Activated effector memory CD4-positive, alpha-beta T cell treated with Interleukin-2 at 50 U/mL for 16 hours (primary cell): ENCODE measurements at places on chromosomes 1 and 21.

GRCh38 chr1:215797859-215798258 lies 230.8 kb downstream of the KCTD3 start:
- DNase-seq = no peak

DNA sequence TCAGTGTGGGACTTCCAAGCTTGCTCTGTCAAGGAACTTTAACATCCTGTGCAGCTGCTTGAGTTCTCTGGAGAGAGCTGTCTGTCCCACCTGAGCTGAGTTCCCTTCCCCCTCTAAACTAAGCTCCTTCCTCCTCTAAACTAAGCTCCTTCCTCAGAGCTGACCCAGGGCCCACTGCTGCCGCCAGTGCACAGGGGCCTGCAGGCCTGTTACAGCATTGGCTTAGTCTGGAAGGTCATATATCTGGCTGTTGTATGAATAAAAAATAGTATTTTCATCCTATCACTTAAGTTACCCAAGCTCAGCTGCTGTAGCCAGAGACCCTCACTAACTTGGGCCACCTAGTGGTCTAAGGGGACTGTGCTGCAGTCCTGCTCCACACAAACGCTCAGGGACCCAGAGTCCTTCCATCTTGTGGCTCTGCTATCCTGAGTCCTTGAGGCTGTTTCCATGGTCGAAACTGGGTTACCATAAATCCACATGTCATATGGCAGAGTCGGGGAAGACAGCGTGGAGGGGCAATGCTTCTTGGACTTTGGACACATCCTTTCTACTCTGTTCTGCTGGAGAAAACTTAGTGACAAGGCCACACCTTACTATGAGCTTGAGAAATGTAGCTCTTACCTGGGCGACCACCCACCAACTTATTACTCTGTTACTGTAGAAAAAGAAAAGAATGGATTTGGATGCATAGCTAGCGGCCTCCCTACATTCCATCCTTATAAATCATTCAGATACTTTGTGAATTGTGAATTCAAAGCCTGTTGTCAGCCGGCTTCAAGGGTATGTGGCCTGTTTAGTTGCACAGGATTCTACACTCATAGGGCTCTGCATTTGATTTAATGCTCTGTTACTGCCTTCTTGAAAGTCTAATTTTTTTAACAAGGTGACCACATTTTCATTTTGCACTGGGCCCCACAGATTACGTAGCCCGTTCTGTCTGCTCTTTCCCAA lies 71.4 kb upstream of the GCLM start:
- no peak for DNase-seq

DNA sequence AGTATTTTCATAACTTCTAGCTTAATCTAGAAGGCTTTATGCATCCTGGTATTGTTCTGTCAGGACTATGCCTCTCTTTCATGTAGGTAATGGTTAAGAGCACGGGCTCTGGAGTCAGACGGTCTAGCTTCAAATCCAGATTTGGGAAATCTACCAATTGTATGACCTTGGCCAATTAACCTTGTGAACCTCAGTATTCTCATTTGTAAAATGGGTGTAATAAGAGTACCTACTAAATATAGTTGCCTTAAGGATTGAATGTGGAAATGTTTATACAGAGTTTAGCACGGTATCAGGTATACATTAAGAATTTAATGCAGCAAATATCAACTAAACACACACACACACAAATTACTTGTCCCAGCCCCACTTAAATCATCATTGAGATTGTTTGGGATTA lies 97.3 kb upstream of the RAB3GAP2 start:
- no peak for DNase-seq

GRCh38 chr1:167714098-167714438 lies 7.7 kb upstream of the MPZL1 start:
- no peak for DNase-seq

DNA sequence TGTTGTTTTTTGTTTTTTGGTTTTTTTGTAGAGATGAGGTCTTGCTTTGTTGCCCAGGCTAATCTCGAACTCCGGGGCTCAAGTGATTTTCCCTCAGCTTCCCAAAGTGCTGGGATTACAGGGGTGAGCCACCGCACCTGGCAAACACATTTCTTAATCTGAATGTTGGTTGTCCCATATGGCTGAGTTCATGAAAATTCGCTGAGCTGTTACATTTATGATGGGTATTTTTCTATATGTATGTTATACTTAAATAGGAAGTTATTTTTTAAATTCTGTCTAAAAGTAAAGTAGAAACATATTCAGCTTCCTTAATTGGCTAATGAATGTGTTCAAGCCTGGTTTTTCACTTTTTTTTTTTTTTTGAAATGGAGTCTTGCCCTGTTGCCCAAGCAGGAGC lies 75.1 kb downstream of the ASH1L start:
- DNase-seq = no peak

GRCh38 chr1:228990906-228991569 lies 255.8 kb downstream of the RHOU start:
- no peak for DNase-seq

DNA sequence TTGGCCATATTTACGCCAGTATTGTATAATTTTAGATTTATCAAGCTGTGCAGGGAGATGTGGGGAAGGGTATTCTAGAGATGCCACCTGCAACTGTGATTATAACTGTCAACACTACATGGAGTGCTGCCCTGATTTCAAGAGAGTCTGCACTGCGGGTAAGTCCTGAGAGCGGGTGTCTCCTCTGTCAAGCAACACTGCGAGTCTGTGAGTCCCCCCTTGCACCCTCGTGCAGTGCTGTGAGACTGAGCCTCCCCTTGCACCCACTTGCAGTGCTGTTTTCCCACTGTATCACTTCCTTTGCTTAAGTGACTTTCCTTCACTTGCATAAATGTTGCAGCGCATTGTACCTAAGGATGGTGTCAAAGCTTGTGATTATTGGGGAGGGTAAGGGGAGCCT lies 75.0 kb downstream of the TPR start:
- DNase-seq = no peak
